ENCODE measurements at places on chromosomes 11 and 22. TPM values are rescaled to one million over a fixed set of nuclear protein-coding genes. Genes with fewer than 3 reads are reported as not detected.

BACE1 gene
- total RNA-seq, result 10.8 TPM

TUB gene
- total RNA-seq, result 7.9 TPM

CAT gene
- total RNA-seq, result 37.4 TPM

FAM180B gene
- not detected for total RNA-seq

GPHA2 gene
- total RNA-seq, result not detected

HEPN1 gene
- total RNA-seq, result not detected

DCHS1 gene
- 0.13 TPM for total RNA-seq

LINC01488 gene
- total RNA-seq, result not detected

OR4A16 gene
- total RNA-seq, result not detected

PDE2A gene
- 1.0 TPM for total RNA-seq

CCDC73 gene
- total RNA-seq, result 0.04 TPM

APOBEC3A gene
- not detected for total RNA-seq

UBQLNL gene
- not detected for total RNA-seq

TEX54 gene
- total RNA-seq, result not detected

NCAM1 gene
- not detected for total RNA-seq

GAL3ST1 gene
- total RNA-seq, result 9.3 TPM

CSF2RB gene
- not detected for total RNA-seq

KDM4E gene
- not detected for total RNA-seq

APOL5 gene
- not detected for total RNA-seq

GNAZ gene
- total RNA-seq, result 1.8 TPM

RBMXL2 gene
- not detected for total RNA-seq

AGBL2 gene
- 1.7 TPM for total RNA-seq

Measured in A549 treated with ZK216348 at 1 μM for 4 hours (cell line).